ENCODE measurements at places on chromosomes 2 and 18. TPM values are rescaled to one million over a fixed set of nuclear protein-coding genes. Genes with fewer than 3 reads are reported as not detected.

- DNase-seq = no peak
These were observed 497.2 kb upstream of the PIK3C3 start for GRCh38 chr18:41457765-41458326.

DNA sequence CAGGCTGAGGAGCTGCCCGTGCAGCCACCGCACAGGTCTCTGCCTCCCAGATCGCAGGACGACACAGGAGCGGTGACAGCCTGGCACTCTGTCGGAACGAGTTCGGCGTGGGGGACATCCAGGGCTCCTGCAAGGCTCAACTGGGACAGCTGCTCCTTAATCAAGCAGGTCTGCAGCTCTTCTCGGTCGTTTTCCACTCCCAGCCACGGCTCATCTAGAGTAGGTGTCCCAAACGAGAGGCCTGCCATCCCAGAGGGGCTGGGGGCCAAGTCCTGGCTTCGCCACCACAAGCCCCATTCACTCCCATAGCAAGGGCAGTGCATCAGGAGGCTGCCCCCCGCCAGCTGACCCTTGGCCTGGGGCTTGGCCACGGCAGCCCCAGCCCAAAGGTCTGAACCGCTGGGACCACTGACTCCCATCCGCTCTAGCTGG lies 22.5 kb downstream of the PASK start:
- DNase-seq = no peak

Gene UGT1A10
- total RNA-seq = not detected

Gene SERPINB13
- 131 TPM for total RNA-seq

Gene SMYD1
- not detected for total RNA-seq

Gene CNDP1
- total RNA-seq = 9.8 TPM

Gene IL18R1
- total RNA-seq = 4.9 TPM
